ENCODE measurements at places on chromosomes 7 and 10.

- no peak for DNase-seq
Observed at GRCh38 chr7:69871886-69872569, 273.8 kb downstream of the AUTS2 start.

GRCh38 chr10:124436191-124436638 lies 13.6 kb downstream of the NKX1-2 start:
- DNase-seq, result no peak

- no peak for DNase-seq
Observed at GRCh38 chr10:117936141-117936540, 110.6 kb downstream of the RAB11FIP2 start.

DNA sequence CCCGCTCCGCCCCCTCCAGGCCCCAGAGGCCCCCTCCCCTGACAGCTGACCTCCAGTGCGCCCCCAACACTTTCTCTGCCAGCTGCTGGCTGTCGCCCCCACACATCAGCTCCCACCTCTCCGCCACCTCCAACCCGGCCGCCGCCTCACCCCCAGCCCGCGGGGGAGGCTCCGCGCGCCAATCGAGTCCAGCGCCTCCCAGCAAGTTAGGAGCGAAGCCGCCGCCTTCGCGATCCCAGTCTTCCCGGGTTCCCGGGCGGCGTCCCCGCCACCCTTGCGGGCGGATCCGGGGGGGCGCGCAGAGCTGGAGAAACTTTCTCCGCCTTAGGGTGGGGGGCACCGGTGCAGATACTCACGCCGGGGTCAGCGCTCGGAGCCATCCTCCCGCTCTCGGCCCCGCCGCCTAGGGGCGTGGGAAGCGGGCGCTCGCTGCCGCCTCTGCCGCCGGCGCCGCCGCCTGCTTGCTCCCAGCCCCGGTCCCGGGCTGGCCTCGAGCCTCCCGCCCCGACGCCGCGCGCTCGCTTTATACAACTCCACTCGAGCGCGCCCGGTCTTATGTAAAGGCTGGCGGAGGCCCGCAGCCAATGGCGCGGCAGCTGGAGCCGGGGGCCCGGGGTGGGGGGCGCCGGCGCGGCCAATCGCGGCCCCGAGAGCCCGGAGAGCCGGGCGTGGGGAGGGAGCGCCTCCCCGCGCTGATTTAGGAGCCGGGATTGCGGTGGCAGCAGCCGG lies at the start of gene CRTAC1:
Gene CRTAC1, minus strand, starts transcription at position 529 of the 729 bp plus-strand sequence. Its CDS starts 149 bp downstream, at position 380.
- DNase-seq, result no peak

DNA sequence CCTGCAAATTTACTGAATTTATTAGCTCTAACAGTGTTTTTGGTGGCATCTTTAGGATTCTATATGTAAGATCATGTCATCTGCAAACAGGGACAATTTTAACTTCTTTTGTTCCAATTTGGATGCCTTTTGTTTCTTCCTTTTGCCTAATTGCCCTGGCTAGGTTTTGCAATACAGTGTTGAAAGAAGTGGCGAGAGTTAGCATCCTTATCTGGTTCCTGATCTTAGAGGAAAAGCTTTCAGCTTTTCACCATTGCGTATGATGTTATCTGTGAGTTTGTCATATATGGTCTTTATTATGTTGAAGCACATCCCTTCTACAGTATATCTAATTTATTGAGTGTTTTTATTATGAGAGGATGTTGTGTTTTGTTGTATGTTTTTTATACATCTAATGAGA lies 301.4 kb downstream of the PTPRN2 start:
- no peak for DNase-seq

DNA sequence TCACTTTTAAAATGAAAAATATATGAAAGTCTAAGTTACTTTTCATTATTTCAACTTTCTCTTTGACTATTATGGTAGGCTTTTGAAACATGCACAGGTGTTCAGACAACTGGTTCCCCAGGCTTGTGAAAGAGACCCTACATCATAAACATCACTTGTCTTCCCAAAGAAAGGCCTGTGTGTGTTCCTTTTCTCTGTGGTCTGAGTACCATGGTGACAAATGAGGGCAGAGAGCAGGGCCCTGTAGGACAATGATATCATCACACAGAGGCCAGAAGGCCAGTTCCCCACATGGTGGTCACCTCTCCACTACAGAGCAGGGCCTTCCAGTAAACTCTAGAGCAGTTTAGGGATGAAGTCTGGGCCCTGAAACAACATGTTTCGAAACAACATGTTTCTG lies 288.8 kb downstream of the USP6NL start:
- DNase-seq, result no peak

DNA sequence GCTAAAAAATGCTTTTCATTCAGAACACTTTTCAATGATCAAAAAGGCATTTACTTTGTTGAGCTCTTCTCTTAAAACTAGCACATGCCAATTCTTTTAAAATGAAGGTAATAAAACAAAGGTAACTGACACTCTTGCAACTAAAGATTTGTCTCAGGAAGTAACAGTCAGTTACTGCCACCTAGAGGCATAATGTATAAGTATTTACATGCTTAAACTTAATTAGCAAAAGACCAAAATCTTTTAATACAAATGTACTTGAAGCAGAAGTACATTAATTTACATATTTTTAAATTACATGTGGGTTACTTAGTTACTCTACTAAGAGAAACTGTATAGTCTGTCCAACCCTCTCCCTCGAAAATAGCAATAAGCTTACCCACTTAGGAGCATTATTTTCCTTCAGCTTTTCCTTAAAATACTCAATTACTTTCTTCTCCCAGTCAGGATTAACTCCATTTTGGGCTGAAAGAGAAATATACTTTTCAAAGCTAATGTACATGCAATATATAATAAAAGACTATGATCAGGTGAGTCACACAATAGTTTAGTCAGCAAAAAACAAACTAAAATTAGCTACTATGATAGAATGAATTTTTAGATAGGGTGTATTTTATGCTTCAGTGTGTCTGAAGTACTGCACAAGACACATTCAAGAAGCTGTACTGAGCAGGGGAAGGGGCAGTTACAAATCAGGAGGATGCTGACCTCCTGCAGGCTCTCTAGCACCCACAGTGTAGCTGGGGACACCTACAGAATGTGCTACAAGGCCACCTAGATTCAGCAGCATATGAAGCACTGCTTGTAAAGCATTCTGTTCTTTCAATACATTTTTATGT lies 13.0 kb downstream of the MCMBP start:
- no peak for DNase-seq

GRCh38 chr10:11218395-11218794 lies 200.7 kb downstream of the CELF2 start:
- no peak for DNase-seq

Data from NCI-H774 (cell line).